ENCODE measurements at places on chromosomes 5 and 9.

- no peak for DNase-seq
Observed at GRCh38 chr5:74243634-74244033, 396.9 kb downstream of the ENC1 start.

DNA sequence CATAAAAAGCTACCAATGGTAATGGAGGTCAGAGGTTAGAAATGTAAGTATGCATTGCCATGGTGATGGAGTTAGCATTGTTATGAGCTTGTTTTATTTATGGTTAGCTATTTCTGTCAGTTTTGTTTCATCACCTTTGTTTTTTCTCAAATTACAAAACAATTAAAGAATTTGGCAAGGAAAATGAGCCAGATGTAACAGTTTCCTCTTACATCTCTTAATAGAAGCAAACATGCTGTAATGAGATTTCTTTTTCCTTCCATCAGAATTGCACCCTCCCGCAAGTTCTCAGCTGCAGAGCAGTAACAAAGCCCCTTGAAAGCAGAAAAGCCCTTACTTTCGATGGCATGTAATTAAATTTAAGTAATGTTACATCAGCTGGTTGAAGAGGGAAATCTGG lies 233.0 kb downstream of the SGCD start:
- DNase-seq, result no peak

- no peak for DNase-seq
Observed at GRCh38 chr9:129198319-129199043, 20.4 kb upstream of the IER5L start.

- no peak for DNase-seq
Observed at GRCh38 chr9:31588006-31588405, 796.4 kb upstream of the ACO1 start.

DNA sequence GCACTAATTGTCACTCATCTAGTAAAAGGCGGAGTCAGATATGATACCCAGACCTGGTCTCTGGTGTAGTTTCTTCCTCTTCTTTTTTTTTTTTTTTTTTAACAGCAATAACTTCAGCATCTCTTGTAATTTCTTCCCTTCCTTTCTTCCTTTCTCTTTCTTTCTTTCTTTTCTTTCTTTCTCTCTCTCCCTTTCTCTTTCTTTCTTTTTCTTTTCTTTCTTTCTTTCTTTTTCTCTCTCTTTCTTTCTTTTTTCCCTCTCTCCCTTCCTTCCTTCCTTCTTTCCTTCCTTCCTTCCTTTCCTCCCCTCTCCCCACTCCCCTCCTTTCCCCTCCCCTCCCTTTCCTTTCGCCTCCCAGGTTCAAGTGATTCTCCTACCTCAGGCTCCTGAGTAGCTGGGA lies 25.9 kb upstream of the GNPDA1 start:
- DNase-seq, result no peak

DNA sequence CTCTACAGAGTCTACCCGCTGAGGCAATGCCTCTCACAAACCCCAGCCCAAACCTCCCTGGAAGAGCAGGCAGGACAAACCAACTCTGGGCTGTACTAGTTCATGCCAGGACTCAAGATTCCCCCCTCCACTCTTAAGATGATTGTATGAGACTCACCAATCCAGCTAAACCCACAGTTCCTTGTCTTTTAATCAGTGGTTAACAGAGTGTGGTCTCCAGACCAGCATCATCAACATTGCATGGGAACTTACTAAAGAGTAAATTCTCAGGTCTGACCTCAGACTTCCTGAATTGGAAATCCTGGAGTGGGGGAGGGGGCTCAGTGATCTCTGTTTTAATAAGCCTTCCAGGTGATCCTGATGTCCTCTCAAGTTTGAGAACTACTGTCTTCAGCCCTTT lies 240.9 kb downstream of the GAS1 start:
- no peak for DNase-seq

DNA sequence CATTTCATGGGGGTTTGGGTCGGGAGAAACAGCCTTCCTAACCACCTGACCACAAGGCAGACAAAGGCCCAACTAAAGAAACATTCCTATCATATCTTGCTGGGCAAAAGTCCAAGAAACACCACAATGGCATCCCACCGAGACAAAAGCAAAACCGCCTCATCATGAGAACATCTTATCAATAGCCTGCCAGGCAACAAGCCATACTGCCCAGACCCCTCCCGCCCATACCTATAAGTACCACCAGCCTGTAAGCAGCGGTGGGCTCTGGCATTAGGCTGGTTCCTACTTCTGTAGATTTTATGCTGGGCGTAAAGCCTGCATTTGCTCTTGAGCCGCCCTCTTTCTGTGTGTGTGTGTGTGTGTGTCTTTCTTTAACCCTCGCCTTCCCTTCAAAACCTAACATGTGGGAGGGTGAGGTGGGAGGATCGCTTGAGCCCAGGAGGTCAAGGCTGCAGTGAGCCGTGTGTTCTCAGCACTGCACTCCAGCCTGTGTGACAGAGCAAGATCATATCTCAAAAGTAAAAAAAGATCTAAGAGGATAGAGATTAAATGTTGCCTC lies 56.9 kb downstream of the PDE6A start:
- no peak for DNase-seq

- no peak for DNase-seq
Observed at GRCh38 chr5:72628771-72629371, 121.7 kb upstream of the ZNF366 start.

GRCh38 chr9:18910435-18910834 lies 122.6 kb downstream of the SAXO1 start:
- DNase-seq, result no peak

DNA sequence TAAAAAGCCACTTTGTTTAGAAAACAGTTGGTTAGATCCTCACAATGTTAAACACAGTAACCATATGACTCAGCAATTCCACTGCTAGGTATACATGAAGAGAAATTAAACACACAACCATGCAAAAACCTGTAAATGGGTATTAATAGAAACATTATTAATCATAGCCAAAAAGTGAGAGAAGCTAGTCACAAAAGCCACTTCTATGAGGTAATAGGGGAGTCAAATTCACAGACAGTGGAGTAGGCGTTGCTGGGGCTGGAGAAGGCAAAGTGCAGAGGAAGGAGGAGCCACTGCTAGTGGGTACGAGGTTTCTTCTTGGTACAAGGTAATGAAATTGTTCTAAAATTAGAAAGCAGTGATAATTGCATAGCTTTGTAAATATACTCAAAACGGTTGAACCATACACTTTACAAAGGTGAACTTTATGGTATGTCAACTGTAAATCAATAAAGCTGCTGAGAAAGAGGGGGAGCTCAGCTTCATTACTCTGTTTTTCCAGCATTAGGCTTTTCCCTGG lies 364.4 kb downstream of the GADD45G start:
- no peak for DNase-seq

DNA sequence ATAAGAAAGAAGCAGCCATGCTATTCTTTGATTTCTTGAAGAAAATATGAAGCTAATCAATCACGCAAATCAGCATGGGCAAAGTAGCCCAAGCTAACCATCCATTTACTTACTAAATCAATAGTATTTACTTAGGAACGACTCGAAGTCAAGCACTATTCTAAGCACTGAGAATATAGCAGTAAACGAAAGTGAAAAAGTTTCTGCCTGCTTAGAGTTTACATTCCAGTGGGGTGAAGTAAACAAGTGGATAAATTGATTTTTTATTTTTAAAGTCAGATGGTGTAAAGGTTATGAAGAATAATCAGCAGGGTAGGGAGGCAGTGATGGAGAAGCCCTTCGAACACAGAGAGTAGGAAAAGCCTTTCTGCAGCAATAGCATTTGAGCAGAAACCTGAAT lies 5.5 kb downstream of the TSTD2 start:
- no peak for DNase-seq

- no peak for DNase-seq
Observed at GRCh38 chr5:42390115-42390514, 33.1 kb upstream of the GHR start.

DNA sequence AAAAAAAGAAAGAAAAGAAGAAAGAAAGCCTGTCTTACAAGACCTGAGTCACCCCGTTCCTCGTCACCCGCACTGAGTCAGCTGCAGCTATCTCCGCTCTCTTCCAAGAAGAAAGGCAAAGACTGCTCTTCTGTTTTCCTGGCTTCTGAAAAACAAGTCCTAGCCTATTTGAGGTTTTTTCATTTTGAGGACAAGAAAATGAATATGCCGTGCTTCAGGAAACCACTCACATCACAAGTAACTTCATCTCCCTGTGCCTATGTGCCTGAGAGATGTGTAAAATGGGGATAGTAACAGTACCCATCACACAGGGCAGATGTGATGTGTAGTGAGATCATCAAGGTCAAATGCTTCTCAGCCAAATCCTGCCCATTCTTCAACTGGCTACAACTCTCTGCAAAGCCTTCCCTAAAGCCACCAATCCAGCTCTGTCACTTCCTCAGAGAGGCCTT lies 78.4 kb downstream of the GLDC start:
- no peak for DNase-seq

DNA sequence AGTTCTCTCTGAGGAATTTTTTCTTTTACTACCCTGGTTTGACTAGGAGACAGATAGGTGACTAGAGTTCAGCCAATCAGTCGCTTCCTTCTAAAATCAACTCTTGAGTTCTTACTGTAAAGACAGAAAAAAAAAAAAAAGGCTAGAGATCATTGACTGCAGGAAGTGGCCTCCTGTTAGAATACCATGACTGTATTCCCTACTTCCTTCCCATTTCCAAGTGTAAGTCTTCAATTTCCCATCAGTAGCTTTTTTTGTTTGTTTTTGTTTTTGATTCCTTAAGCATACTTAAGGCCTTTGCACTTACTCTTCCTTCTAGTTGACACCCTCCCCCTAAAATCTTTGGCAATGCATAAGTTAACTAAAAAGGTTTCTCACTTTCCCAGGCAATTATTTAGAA lies 154.3 kb downstream of the HMHB1 start:
- no peak for DNase-seq

Data from CD4-positive, alpha-beta T cell treated with Interleukin-6 at 100 ng/mL for 8 hours (primary cell).